HT1080 (cell line): ENCODE measurements at places on chromosomes 6 and 20. TPM values are rescaled to one million over a fixed set of nuclear protein-coding genes. Genes with fewer than 3 reads are reported as not detected.

DNA sequence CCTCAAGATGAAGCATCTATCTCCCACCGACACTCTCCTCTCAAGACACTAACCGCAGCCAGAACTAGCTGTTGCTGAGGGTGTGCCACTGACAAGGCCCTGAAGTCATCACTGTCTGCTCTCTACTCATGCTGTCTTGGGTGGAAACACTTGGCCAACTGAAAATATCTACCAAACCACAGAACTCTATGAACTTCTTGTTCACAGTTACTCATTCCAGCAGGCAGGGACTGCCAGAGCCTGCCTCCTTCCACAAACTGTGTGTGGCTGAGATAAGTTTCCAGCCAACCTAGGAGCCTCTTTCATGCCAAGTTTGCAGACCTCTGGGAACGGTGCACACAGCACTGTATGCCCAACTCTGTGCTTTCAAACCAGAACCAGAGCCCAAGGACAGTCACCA is 45.5 kb upstream of the NXT1 start:
- peak; percentile 56 for DNase-seq

DNA sequence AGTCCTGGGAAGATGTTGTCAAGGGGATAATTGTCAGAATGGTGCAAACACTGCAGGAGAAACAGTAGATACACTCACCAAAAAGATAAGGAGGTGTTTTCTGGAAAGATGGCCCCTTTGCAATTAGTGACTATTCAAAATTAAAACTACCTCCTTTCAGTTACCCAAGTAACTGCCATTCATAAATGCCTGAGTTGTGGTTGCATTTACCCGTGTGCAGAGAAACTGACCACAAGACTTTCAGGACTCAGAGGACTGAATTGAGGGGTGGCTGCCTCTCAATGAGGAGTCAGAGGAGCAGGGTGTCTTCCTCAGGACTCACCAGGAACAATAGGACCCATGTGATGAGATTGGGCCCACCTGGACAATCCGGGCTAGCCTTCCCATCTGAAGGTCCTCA is 39.0 kb downstream of the GCM1 start:
- no peak for DNase-seq

DNA sequence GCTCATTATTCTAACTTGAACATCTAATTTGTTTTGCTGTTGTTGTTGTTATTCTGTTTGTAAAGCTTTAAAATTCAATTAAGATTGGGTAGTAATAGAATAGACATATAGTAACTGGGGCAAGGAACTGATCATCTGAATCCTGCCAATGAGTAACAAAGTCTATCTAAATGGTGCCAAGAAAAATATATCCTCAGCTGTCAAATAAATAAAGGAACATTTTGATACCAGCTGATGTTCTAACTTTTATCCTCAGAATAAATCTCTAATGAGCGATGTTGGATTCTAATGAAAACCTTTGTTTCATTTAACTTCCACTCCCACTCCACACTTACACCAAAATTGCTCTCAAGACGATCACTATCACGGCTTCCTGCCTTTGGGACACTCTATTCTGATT is 210.9 kb downstream of the TINAG start:
- DNase-seq, result no peak

GRCh38 chr6:453152-453551 is 61.6 kb downstream of the IRF4 start:
- no peak for DNase-seq

DNA sequence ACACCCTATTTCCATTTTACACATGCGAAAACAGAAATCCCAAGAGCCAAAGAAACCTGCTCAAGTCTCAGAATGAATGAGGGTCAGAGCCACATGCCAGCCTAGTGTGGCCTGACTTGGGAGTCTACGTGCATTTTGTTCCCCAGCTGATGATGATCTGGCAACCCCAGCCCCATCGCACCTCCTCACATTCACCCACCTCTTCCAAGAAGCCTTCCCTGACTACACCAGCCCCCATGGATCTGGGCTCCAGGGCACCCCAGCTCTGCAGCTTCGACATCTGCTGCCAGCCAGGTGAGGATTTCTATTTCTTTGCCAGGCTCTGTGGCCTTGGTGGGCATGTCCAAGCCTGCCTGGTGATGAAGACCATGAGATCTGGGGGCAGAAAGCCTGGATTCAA is 41.0 kb downstream of the ANGPT4 start:
- no peak for DNase-seq

- no peak for DNase-seq
Measured at GRCh38 chr6:110317646-110318045, 40.5 kb downstream of the METTL24 start.

DNA sequence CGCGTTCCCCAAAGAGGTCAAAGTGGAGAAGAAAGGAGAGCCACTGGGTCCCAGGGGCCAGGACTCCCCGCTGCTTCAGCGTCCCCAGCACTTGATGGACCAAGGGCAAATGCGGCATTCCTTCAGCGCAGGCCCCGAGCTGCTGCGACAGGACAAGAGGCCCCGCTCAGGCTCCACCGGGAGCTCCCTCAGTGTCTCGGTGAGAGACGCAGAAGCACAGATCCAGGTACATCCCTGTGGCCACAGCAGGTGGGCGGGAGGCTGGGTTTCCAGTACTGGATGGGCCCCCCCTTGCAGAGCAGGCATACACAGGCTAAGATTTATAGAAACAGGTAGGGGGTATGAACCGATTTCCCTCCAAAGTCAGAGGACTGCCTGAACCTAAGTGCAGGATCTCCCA is 42.7 kb upstream of the SMIM28 start:
- DNase-seq, result no peak

DNA sequence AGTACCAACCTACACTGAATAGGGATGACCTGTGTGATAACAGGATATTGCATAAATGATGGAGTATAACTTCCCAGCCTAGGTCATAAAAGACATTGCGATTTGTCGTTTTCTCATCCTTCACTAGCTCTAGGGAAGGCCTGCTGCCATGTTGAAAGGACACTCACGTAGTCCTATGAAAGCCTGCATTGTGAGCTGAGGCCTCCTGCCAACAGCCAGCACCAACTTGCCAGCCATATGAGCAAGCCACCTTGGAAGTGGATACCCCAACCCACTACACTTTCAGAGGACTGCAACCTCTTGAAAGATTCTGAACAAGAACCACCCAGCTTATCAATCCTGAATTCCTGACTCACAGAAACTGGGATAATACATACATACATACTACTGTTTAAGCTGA is 3.5 kb upstream of the PANK2 start:
- DNase-seq, result no peak

GRCh38 chr6:75931011-75931680 is 141.3 kb downstream of the IMPG1 start:
- no peak for DNase-seq

DNA sequence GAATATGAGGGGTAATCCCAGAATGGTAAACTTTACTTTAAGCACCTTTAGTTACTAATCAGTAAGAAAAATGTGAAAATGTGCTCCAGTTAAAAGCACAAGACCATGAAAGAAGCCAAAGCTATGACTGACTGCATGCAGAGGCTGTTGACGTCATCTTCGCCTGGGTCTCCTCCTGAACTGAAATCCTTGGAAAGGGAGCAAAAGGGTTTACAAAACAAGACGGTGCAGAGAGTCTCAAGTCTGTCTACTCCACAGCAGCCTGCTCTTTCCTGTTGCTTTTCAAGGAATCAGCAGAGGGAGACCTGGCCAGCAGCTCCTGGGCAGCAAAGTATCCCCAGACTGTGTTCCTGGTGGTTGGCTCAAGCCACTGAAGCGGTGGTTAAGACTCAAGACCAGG is 10.2 kb downstream of the FKBP1A start:
- DNase-seq, result no peak

DNA sequence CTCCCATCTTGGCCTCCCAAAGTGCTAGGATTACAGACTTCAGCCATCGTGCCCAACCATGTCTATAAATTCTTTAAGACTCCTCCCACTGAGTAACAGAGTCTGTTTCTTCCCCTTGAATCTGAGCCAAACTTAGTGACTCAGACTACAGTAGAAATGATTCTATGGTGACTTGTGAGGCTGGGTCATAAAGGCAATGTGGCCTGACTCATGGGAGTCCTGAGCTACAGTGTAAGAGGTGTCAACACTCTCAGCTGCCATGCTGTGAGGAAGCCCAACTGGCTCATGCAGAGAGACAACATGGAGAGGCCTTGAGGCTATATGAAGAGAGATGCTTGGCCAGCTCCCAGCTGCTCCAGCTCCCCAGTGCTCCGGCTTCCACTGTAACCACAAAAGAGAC is 5.2 kb upstream of the NRSN2 start:
- peak; percentile 96 for DNase-seq

- no peak for DNase-seq
Measured at GRCh38 chr6:46963626-46964025, 41.9 kb upstream of the ADGRF5 start.

GRCh38 chr6:10355115-10355702 is 59.7 kb downstream of the TFAP2A start:
- DNase-seq, result no peak

The TFAP2C gene
- total RNA-seq, result 8.3 and 11.7 TPM in 2 replicates

The ADGB gene
- total RNA-seq, result not detected in 2 replicates

The CGA gene
- 0.13 TPM in 1 of 2 replicates, not detected in the other for total RNA-seq

The PROKR2 gene
- total RNA-seq, result not detected in 2 replicates

The GHRH gene
- total RNA-seq, result not detected in 2 replicates

The CEP85L gene
- total RNA-seq, result 8.8 and 9.2 TPM in 2 replicates

The ZBTB22 gene
- 10.9 and 12.4 TPM in 2 replicates for total RNA-seq

The PRICKLE4 gene
- 0.39 TPM in 1 of 2 replicates, not detected in the other for total RNA-seq
